ENCODE measurements at places on chromosomes 7 and 10.

GRCh38 chr7:158707610-158708009, 3.0 kb upstream of the NCAPG2 start:
- no peak for DNase-seq

DNA sequence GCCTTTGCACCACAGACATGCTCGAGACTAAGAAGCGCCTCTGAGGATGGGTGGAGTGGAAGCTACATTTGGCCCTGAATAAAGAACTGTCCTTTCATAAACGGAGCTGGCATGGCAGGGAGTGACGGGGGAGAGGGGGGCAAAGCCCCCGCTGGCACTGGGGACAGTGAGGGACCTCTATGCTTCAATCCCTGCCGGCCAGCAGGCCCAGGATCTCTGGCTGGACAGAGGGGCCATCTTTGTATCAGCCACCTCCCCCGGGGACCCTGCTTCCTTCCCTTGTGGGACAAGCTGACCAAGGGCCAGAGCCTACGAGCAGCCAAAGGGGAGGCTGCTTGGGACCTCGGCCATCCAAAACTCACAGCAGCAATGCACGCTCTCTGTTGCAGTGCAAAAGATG, 28.2 kb upstream of the ECHDC3 start:
- no peak for DNase-seq

GRCh38 chr7:40468891-40469864, 334.4 kb downstream of the SUGCT start:
- DNase-seq = no peak

- no peak for DNase-seq
Observed at GRCh38 chr7:1052031-1052818, 7.9 kb downstream of the GPR146 start.

- DNase-seq = no peak
Observed at GRCh38 chr7:127208860-127209259, 43.9 kb downstream of the GRM8 start.

- DNase-seq = no peak
Observed at GRCh38 chr7:97844036-97844435, 28.2 kb downstream of the ASNS start.

DNA sequence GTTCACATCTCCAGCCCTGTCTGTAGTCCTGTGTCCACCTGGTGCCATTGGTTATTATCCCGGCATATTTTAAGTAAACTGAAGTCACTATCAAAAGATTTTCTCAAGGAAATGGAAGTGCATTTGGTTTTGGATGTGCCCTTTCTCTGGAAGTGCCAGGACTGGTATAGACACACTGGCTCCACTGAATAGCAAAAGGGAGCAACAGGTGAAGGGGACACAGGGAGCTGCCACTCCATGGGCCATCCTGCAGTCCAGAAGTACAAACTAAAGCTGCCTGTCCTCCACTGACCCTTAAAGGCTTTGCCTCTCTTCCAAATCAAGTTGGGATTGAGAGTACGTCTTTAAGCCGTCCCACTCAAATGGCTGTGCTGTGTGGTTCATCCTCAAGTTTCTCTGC, 62.7 kb downstream of the NOC3L start:
- no peak for DNase-seq

DNA sequence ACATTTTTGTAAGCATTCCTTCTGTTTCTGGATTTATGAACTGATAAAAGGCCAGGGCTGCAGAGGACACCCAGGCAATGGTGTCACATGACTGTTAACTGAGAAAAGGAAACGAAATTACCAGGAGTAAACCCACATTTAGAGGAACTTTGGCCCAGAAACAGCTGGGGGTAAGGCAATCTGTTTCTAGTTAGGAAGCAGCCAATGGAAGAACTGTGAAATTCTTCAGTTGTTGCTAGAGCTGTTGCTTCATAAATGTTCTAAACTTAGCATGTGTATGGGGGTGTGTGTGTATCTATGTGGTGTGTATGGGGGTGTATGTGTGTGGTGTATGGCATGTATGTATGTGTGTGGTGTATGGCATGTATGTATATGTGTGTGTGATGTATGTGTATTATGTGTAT, 11.8 kb upstream of the PDCD4 start:
- no peak for DNase-seq

DNA sequence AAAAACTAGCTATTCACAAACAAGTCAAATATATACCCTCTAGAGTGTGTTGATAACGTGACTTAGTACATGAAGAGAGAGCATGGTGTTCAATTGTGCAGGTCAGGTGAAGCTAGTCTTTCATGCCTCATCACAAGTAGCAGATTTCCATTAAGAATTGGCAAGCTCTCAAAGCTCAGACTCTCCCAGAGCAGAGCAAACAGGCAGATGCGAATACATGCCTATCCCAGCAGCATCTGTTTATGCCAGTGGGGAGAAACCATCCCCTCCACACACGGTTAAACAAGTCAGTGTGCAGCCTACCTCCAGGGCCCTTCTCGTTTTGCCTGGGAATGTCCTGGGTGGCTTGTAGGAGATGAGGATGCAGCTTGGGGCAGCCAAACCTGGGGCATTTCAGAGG, 532.5 kb upstream of the C7orf33 start:
- no peak for DNase-seq

- DNase-seq = no peak
Observed at GRCh38 chr10:132677096-132677472, 108.9 kb downstream of the NKX6-2 start.

GRCh38 chr7:74217455-74218342, 7.9 kb downstream of the LAT2 start:
- DNase-seq = no peak

DNA sequence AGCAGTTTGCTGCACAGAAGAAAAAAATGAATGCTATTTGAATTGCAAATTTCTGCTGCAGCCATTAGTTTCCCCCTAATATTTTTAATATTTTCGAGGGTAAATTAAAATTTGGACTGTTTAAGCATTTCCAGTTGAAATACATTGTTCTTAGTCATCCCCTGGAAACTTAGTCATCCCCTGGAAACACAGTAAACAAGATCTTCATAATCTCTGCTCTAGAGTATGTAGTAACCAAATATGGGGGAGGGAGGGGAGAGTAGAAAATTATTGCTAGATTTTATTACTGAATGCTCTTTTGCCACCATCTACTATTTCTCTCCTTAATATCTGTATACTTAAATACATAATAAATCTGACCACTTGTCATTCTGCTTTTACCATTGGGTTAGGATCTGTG, 1053.3 kb downstream of the SORCS1 start:
- DNase-seq = no peak

- DNase-seq = no peak
Observed at GRCh38 chr7:106282390-106282789, 2.4 kb downstream of the NAMPT start.

DNA sequence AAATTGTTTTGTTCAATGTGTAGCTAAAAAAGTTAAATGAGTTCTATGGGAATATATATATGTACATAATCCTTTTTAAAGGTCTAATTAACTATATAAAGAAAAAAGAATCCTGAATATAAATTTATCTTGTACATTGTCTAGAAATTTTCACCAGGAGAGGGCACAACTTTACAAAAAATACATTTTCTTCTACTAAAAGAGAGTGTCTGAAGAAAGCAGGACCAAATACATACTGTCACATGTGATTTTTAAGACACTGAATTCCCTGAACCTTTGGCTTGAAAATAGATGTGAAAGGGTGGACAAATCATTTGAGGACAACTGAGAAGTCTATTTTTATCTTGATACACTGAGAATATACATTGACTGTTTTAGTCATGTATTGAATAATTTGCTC, 204.3 kb downstream of the DGKB start:
- DNase-seq = no peak

GRCh38 chr10:108904163-108904838, 1019.0 kb downstream of the XPNPEP1 start:
- no peak for DNase-seq

GRCh38 chr10:117448802-117449201, 73.6 kb upstream of the PDZD8 start:
- no peak for DNase-seq

DNA sequence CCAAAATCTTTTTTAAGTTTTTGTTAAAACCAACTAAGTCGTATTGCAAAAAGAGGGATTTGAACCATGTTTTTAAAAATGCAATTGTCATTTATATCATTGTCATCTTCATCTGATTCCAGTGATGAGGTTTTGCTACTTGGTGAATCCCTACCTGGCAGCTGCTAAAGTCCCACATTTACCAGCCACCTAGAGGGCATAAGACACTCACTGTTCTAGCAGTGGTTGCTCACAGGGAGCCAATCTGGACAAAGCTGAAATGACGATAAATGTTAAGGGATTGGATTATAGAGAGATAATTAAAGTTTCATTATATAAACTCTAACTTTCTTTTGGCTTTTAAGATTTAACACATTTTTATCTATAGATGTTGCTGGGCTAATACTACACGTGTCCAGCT, 18.7 kb downstream of the KIFBP start:
- DNase-seq = no peak

DNA sequence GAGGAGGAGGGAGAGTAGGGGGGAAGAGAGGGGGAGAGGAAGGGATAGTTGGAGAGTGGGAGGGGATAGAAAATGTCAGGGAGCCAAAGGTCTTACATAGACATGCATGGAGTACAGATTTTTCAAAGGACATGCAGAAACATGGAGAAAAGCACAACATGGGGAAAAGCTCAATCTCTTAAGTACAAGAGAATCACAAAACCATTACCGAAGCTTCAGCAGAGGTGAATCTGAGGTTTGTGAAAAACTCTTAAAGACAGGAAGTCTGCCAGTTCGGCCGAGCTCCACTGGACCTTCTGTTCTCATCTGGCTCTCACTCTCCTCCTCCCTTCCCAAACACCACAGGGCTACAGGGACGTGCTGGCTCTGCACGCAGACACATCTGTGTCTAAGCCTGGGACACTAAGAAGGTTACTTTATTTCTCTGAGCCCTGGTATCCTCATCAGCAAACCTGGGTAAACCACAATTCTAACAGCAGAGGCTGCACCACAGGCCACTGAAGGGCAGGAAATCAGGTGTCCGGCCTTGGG, 133.9 kb downstream of the COBL start:
- no peak for DNase-seq

DNA sequence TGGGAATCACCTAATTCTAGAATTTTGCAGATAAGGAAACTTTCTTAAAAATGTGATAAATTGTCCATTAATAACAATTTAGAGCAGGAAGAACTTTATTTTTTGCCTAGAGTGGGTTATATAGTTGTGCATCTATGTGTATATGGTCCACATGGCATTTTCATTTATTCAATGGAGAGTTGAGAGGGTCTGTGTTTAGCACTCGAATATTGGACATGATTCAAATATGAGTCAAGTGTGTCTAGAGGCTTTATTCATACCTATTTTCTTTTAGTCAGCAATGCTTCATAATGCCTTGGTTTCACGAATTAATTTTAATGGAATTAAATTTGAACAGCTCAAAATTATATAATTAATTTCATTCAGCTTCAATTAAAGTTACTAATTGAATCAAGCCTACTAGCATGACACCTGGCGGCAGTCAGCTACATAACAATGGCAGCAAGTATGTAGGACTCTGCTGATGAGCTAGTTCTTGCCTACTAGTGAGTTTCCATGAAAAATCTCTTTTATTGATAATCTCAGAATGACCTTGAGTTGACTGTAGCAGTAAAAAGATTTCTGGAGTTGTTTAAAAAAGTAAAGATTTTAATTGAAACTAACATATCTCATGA, 17.7 kb downstream of the MDFIC start:
- DNase-seq = peak; percentile 73

- DNase-seq = no peak
Observed at GRCh38 chr10:98445200-98445812, 1.4 kb downstream of the HPS1 start.

GRCh38 chr10:78811174-78811573, 257.6 kb upstream of the ZMIZ1 start:
- DNase-seq = no peak

DNA sequence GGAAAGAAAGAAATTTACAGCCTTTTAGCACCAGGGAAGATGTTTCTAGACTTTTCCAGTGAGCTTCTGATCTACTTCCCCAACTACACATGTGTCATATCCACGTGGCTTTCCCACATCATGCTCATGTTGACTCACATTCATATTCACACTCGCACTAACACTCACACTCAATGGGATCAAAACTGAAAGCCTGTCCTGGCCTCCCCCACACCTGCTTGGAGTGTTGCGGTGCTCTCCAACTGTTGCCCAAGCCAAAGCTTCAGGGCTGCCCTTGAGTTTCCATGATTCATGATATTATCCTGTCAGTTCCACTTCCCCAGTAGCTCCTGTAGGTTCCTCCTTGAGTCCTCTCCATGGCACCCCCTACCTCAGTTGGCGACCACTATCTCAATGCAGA, 444.4 kb downstream of the GATA3 start:
- DNase-seq = no peak

DNA sequence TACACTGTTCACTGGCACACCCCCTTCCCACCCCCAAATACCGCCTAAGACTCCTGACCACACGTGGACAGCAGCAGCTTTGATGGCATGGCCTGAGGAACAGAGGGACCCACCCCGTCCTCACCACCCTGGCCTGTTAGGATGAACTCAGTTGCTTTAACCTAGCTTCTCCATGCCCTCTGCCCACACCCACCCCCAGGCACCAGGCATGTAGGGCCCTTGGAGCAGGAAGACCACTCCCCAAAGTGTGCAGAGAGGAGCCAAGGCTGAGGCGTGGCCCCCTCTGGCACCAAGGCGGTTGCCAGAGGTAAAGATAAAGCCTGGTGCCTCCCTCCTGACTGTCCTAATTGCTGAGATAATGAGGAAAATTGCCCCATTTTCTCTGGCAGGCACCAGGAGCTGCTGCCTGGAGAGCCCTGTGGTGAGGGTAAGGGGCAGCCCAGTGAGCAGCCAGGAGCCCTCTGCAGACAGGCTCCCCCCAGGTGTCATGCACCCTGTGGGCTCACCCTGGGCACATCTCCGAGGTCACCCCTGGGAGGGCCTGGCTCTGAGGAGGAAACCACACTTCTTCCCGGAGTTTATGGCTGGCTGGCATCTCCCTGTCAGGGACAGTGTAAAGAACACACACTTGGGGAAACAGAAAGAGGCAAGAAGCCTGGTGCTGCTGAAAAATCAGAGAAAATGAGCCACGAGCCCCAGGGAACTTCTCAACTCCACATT, 47.7 kb downstream of the LRRC20 start:
- DNase-seq = no peak

- DNase-seq = no peak
Observed at GRCh38 chr10:50210876-50211275, 40.4 kb downstream of the ASAH2 start.

DNA sequence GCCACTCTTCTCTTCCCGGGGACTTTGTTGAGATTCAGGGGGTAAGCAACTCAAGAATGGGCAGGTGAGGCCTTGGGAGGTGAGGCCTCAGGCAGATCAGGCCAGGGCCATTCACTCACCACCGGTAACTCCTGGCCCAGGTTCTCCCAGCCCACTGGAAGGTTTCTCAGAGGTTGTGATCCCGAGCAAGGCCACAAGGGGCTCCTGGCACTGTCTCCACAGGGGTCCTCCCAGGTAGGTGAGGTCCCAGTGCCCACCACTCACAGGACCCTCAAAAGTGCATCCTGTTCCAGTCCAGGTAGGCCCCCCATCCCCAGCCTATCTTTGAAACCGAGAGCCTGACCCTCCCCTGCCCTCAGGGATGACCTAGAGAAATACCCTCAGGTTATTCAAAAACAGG, 236.1 kb downstream of the BUB3 start:
- no peak for DNase-seq

GRCh38 chr7:88772776-88773175, 13.3 kb downstream of the ZNF804B start:
- no peak for DNase-seq
